Germinal center (tissue), 1 donor: ENCODE measurements at places on chromosomes 7 and 10.
A peak's percentile ranks its signal among the peaks of the same experiment; 100 is the strongest.

DNA sequence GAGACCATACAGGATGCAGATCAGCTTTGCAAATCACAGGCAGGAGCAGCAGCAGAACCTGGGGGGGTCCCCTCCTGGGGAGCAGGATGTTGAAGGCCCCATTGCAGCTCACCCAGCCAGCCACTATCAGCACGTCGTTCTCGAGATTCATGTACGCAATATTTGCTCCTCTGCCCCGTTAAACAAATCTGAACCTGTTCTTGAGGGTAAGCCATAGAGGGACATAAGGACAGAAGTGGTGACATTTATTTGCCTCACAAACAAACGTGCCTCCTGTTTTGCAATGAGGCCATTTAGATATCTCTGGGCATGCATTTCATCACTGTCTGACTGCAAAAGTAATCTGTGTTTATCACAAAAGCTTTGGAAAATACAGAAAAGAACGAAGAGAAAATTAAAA lies 87.3 kb upstream of the BAIAP2L1 start:
- no peak for DNase-seq

DNA sequence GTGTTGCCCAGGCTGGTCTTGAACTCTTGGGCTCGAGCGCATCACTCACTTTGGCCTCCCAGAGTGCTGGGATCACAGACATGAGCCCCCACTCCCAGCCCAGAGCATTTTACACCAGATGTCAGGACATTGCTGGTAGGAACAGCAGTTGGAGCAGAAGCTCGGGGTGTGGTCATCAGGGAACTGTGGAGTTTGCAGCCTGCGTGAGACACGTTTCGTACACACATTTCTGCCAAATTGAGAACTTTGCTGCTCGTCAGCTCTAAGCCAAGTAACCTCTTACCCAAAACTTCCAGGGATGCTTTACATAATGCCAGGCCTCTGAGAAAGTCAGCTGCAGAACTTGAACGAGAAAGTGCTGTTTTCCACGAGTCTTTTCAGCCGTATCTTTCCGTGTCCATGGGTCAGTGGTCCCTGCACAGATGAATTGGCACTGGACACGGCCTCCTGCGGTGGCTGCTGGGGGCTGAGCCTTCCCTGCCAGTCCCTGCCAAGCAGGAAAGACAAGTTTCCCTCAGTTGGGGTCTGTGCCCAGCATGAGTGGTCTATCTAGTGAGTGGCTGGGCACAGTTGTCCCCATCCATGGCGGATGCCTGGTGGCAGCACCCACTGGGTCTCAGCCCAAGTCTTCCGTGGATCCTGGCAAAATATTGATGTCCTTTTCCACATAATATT lies 54.4 kb downstream of the DNAJB6 start:
- no peak for DNase-seq

- DNase-seq, result no peak
Observed at GRCh38 chr10:51694086-51694768, 5.2 kb downstream of the CSTF2T start.

GRCh38 chr10:21499701-21500577 lies 25.5 kb downstream of the SKIDA1 start:
- DNase-seq, result peak; percentile 47

DNA sequence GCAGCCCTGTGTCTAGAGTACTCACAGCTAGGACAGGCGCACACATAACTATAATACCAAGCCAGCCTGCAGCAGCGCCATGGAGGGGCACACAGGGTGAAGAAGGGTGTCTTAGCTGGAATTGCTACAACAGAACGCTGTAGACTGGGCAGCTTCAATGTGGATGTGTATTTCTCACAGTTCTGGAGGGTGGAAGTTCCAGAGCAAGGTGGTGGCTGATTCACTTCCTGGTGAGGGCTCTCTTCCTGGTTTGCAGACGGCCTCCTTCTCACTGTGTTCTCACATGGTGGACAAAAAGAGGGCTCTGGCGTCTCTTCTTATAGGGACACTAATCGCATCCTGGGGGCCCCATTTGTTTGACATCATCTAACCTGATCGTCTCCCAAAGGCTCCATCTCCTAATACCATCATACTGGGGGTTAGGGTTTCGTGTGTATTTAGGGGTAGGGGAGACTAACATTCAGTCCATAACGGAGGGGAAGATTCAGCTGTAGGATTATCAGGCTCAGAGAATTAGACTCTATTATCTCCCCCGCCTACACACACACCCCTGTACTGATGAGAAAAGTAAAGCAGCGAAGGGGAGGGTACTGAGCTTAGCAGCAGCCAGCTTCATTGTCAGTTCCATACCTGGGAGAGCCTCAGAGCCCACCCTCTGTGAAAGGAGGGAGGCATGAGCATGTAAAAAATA lies 289.1 kb downstream of the CCDC3 start:
- DNase-seq, result no peak

DNA sequence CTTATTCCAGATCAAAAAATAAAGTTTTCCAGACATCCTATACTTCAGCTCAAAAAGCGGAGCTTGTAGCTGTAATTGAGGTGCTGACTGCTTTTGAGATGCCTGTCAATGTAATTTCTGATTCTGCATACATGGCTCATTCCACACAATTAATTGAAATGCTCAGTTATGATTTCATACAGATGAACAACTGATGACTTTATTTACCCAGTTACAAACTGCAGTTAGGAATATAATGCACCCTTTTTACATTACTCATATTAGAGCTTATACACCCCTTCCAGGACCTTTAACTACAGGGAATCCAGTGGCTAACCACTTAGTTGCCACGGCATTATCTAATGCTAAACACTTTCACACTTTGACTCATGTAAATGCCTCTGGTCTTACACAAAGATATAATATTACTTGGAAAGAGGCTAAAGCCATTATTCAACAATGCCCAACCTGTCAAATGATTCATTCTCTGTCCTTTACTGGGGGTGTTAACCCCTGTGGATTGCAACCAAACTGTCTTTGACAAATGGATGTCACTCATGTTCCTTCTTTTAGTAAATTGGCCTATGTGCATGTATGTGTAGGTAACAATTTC lies 147.3 kb downstream of the ZNF33B start:
- no peak for DNase-seq

DNA sequence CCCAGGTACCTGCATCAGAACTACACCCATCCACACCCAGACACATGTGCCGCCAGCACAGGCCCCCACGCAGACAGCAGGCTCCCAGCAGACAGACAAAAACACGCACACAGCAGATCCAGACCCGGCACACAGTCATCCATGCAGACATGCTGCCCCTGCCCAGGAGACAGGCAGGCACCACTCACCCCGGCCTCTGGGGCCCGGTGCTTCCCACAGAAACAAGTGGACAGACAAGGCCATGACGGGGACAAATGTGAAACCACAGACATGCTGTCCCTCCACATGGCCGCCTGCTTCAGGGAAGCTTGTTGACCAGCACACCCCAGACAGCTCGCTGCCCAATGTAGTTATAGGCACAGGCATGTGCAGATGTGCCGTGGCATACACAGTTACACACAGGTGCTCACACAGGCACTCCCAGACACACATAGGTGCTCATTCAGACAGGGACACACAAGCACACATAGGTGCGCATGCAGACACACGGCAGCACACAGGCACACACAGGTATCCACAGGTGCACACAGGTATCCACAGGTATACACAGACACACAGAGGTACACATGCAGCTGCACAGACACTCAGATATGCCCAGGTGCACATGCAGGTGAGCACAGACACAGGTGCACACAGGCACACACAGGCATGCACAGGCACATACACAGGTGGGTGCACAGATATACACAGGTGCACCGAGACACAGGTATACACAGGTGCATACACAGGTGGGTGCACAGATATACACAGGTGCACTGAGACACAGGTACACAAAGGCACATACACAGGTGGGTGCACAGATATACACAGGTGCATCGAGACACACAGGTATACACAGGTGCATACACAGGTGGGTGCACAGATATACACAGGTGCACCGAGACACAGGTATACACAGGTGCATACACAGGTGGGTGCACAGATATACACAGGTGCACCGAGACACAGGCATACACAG lies 10.5 kb upstream of the SCART1 start:
- DNase-seq, result no peak

DNA sequence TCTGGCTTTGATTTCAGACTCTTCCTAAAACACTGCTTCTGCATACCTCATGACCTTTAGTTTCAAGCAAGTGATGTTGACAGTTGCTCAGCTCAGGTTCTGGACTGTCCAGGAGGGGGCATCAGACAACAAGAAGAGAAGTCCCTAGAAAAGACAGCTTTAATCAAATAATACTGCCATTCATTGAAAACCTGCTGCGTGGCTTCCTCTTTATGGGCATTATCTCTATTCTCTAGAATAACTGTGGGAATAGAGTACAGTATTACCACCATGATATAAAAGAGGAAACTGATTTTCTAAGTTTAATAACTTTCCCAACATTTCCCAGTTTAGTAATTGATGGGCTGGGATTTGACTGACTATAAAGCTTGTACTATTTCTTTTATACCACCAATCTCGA lies 170.4 kb downstream of the SNX13 start:
- peak; percentile 47 for DNase-seq

DNA sequence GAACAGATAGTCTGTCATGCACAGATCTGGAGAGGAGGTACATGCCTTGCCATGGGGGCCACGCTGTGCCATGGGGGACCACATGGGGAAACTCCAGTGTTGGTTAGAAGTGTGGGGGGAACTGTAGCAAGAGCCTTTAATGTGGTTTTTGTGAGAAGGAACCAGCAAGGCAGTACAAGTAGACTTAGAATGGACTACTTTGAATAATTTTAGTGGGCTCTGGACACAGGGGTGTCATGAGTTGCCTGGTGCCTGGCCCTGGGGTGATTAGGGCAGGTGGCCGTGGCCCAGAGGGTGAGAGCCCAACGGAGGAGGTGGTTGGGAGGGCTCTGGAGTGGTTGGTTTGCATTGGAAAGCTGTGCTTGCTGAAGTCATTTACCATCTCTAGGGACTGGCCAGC lies 77.2 kb downstream of the CXCL12 start:
- no peak for DNase-seq

GRCh38 chr7:103919272-103919868 lies 70.1 kb downstream of the RELN start:
- DNase-seq, result no peak

- DNase-seq, result no peak
Observed at GRCh38 chr10:59082249-59082648, 94.2 kb upstream of the PHYHIPL start.

DNA sequence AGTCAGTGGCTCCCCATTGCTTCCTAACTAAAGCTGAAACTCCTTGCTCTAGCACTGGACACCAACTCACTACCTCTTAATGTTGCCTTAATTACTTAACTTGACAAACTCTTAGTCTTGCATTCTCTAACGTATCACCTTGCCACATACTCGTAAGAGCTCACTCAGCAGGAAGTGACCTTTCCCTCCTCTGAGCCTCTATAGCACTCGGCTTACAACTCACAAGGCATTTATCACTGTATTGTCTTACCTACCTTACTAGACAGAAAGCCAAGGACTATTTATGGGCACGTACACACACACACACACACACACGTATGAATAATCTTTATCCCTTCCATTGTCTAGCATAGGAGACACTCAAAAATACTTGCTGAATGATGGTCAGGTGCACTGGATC lies 21.2 kb downstream of the CEP41 start:
- DNase-seq, result no peak

GRCh38 chr10:3455385-3456334 lies 283.1 kb upstream of the PITRM1 start:
- no peak for DNase-seq

GRCh38 chr10:87038786-87039185 lies 18.7 kb downstream of the FAM25A start:
- DNase-seq, result no peak

DNA sequence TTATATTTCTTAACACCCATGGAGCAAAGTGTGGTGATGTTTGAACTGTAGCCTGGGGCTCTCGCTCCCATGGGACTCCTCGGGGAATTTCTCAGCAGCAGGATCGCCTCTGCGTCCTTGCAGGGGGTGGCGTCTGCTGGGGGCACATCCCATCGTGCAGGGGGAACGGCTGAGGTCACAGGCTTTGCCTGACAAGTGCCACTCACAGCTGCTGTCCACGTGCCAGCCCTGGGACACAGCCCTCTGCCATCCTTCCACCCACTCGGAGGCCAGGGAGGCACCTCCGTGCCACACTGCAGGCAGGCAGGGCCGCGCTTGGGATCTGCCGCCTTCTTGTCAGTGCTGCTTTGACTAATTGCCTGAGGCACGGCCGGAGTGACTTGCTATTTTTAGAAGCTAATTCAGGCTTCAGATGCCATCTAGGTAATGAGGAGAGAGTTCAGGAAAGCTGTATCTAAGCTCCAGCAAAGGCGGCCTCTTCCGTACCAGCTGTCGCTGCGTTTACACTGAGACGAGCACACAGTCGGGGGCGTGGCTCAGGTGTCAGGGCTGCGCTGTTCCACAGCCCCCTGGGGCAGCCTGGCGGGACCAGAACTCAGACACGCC lies 45.7 kb downstream of the PITRM1 start:
- DNase-seq, result no peak

DNA sequence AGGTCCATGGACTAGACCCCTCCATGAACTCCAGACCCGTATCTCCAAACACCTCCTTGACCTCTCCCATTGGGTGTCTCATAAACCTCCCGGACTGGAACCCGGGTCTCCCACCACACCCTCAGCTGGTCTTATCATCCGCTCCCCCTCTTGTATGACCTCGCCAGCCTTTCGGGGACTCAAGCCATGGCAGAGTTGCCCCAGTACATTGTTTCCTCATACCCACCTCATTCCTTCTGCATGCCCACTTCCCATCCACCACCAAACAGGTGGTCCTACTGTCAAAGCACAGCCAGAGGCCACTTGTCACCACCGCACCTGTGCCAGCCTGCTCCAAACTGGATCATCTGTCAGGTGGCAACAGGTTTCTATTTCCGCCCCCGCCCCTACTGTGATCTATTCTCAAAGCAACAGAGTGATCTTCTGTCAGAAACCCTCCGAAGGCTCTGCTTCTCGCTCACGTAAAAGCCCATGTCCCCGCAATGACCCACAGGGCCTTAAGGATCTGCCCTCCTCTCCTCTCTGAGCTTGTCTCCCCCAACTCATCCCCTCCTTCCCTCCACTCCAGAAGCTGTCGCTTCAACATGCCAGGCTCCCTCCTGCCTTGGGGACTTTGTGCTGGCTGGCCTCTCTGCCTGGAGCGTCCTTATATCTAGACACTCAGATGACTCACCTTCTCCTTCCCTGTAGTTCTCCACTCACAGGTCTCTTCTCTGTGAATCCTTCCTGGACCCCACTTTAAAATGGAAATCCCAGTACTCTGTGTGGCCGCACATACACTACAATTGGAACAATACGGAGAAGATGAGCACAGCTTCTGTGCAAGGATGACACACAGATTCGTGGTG lies 22.8 kb upstream of the PRKAG2 start:
- no peak for DNase-seq

GRCh38 chr7:35773994-35774393 lies 26.9 kb upstream of the SEPTIN7 start:
- DNase-seq, result no peak
